Activated CD4-positive, alpha-beta memory T cell treated with anti-CD3 and anti-CD28 coated beads, Interleukin-2, amount 10 ng/mL, durations not matched to agents 7 days and 5 days (primary cell): ENCODE measurements at places on chromosomes 12 and 14.

- DNase-seq, result no peak
Observed at GRCh38 chr12:45214749-45215418, 1.0 kb upstream of the ANO6 start.

- DNase-seq, result peak; percentile 56
Observed at GRCh38 chr14:93994919-93995682, 2.0 kb upstream of the CCDC197 start.

DNA sequence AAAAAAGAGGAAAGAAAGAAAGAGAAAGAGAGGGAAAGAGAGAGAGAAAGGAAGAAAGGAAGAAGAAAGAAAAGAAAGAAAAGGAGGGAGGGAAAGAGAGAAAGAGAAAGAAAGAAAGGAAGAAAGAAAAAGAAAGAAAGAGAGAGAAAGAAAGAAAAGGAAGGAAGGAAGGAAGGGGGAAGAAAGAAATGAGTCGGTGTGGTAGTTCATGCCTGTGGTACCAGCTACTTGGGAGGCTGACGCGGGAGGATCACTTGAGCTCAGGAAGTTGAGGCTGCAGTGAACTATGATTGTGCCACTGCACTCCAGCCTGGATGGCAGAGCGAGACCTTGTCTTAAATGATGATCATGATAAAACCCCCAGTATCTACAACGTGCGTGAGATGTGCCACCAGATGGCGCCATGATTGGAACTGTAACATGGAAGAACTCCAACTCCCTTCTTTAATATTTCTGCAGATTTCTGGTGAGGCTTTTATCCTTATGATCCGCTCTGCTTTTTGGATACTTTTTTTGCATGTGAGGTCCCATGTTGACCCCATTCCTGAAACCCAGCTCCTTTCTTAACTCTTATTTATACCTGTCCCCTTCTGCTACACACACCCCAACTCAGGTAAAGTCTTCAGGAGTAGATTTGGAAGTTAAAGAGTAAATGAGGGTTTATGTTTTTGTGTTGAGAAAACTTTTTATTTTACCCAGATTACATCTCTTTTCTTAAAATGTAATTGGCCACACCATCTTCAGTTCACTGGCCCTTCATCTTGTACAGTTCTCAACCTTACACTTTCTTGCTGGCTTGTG is 25.6 kb downstream of the RNASE10 start:
- peak; percentile 77 for DNase-seq

DNA sequence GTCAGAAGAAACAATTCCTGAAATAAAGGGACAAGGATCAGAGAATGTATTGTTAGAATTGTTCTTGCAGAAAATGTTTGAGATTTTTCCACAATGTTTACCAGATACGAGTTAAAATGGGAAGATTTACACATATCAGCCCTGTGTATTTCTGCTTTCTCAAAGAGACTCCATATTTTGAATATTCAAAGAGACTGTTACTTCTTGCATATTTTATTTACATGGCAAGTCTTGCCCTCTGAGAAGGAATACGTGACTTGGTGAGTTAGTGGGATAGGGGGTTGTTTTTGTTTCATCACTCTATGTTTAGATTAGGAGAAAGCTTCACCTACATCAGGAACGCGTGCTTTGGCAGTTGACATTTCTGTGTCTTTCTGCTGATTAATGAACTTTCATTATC is 56.1 kb upstream of the ZDHHC17 start:
- no peak for DNase-seq

DNA sequence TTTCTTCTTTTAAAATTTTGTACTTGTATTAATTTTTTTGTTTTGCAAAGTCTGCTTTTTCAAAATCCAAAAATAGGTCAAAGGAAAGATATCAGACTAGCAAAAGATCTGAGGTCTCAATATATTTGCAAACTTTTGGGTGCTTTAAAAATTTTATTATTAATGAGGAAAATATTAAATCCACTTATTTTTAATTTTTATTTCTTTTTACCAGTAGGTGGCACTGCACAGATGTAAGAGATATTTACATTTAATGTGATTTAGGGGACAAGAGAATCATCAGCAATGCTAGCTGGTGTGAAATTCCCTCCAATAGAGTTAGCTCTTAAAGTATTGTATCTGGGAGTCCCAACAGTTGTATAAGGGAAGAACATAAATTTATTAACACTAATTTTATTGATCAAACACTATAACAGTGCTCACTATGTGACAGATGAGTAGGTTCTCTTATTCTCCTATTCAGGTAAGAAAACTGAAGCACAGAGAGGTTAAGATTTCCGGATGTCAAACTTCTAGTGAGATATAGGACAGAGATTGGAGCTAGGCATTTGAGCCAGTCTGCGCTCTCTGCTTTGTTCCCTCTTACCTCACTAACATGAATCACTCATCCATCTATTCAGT is 30.5 kb downstream of the ALX1 start:
- DNase-seq, result no peak
